Mesothelial cell of epicardium (in vitro differentiated cells): ENCODE measurements at places on chromosomes 6 and 20.

DNA sequence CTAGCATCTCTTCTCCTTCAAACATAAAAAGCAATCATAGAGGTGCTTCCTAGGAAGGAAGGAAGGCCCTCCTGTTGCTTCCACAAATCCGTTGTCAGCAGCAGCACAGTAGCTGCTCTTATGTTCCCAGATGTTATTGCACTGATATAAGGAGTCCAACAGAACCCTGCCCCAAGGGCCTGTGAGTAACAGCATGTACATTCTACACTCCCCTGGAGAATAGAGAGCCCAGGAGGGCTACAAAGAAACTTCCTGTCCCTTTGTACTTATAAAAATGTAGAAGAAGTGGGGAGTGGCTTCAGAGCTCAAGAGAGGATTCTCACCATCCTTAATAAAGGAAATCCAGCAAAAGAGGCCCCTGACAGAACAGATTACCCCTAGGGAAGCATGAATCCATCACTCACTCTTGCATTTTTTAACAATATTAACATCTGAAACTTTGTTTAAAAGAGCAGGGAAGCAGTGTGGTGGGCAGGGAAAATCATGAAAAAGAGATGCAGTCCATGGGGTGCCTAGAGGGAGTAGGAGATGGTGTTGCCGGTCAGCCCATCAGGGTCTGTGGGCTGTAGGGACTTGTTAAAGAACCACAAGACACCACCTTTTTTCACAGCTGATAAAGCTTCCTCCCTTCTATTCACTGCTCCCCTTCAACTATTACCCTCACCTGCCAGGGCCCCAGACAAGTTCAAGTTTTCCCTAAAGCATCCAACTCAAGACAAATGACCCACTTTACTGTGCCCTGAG lies 104.5 kb upstream of the ADGRF1 start:
- no peaks in the 10 kb centered on the region for H3K27me3 ChIP-seq
- H3K36me3 ChIP-seq = peaks cover 2% of the 10 kb centered on the region
- no peak overlapping the region for H3K4me3 ChIP-seq

- no peak overlapping the region for H3K27ac ChIP-seq
- H3K4me1 ChIP-seq = peaks cover 11% of the 10 kb centered on the region
- DNase-seq = no peak
These were observed 394.8 kb downstream of the SAMD5 start for GRCh38 chr6:147903321-147903720.

DNA sequence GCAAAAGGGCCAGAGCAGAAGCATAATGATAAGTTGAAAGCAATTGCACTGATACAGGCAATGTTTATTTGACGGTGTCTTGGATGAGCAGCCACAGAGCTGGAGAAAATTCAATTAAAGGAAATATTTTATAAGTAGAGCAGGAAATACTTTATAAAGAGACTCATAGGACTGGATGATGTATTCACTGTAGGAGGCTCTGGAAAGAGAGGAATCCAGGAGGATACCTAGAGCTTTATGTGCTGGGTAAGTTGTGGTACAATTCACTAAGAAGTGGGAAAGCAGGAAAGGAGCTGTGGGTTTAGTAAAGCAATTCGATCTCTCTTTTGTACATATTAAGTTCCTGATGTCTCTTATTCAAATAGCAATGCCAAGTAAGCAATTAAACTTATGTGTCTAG lies 86.3 kb downstream of the C6orf118 start:
- DNase-seq = no peak
- peaks cover 18% of the 10 kb centered on the region for H3K4me1 ChIP-seq
- no peak overlapping the region for H3K4me3 ChIP-seq
- peaks cover 1% of the 10 kb centered on the region for H3K27me3 ChIP-seq

GRCh38 chr6:7087066-7087465 lies 20.7 kb upstream of the RREB1 start:
- peaks cover 12% of the 10 kb centered on the region for H3K4me1 ChIP-seq
- peak overlapping the region; percentile 9 for H3K27ac ChIP-seq
- no peaks in the 10 kb centered on the region for H3K27me3 ChIP-seq
- no peaks in the 10 kb centered on the region for H3K36me3 ChIP-seq
- H3K4me3 ChIP-seq = peak overlapping the region; percentile 3
- no peak for DNase-seq

DNA sequence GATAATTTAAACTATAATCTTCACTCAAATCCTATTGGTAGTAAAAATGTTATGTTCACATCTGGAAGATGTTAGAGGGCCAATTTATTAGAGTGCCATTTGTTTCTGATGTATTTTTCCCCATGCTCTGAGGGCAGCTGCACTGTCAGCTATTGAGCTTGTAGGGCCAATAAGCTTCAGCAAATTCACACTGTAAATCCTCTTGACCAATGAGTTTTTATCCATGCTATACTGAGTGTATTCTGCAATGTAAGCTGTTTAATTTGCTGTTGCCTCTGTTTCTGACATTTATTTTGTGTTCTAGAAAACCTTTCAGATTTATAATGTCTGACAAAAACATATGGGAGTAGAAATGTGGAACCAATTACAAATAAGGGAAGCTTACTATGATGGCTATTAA lies 62.6 kb downstream of the OGFRL1 start:
- peaks cover 8% of the 10 kb centered on the region for H3K36me3 ChIP-seq
- no peak overlapping the region for H3K4me3 ChIP-seq
- DNase-seq = no peak
- peak overlapping the region; percentile 26 for H3K27ac ChIP-seq
- peaks cover 19% of the 10 kb centered on the region for H3K4me1 ChIP-seq
- peaks cover 11% of the 10 kb centered on the region for H3K27me3 ChIP-seq

DNA sequence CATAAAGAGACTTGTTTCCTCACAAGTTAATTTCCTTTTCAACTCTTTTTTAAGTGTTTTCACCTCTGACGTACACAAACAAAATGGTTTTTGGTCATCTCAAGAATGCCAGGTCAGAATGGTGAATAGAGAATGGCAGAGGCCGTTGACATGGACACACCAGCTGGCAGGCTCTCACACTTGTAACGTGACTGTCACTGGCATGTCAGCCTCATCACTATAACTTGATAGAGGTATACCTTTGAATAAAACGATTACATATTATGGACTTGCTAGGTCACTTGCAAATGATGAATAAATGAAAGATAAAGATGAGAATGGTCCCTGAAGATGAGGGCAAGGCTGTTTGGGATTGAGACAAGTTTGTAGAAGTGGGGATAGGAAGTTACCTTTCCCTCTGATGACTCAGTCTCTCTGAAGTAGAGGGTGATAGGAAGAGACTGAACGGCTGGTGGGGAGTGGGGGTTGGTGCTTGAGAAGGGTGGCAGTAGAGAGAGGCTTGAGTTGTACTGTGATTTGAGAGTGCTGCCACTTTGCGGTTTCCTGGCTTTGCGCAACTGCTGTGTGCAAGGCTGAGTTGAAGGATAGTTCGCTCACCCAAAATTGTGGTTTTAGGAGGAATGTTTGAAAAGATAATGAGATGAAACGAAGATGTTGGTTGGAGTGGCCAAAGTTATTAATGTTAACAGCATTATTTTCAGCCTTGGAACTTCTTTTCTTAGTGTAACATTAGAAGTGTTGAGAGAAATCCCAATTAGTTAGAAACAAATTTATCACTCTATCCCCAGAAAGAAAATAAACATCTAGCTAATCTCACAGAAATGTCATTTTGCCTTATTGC lies 30.3 kb downstream of the TBPL1 start:
- H3K4me3 ChIP-seq = no peak overlapping the region
- H3K27ac ChIP-seq = no peak overlapping the region
- peaks cover 12% of the 10 kb centered on the region for H3K4me1 ChIP-seq
- no peaks in the 10 kb centered on the region for H3K27me3 ChIP-seq

- no peaks in the 10 kb centered on the region for H3K36me3 ChIP-seq
- H3K27me3 ChIP-seq = no peaks in the 10 kb centered on the region
- no peak overlapping the region for H3K4me3 ChIP-seq
- peaks cover 2% of the 10 kb centered on the region for H3K4me1 ChIP-seq
These were observed 59.5 kb upstream of the NELFCD start for GRCh38 chr20:58921564-58921963.

- H3K27ac ChIP-seq = no peak overlapping the region
- no peak overlapping the region for H3K4me3 ChIP-seq
- DNase-seq = no peak
- H3K36me3 ChIP-seq = no peaks in the 10 kb centered on the region
These were observed 114.1 kb downstream of the CD83 start for GRCh38 chr6:14231501-14232280.

GRCh38 chr6:56525974-56526789 lies 116.5 kb downstream of the DST start:
- peak overlapping the region; percentile 37 for H3K4me3 ChIP-seq
- no peak for DNase-seq
- H3K36me3 ChIP-seq = peaks cover 21% of the 10 kb centered on the region
- H3K4me1 ChIP-seq = peaks cover 83% of the 10 kb centered on the region
- H3K27ac ChIP-seq = peak overlapping the region; percentile 96

DNA sequence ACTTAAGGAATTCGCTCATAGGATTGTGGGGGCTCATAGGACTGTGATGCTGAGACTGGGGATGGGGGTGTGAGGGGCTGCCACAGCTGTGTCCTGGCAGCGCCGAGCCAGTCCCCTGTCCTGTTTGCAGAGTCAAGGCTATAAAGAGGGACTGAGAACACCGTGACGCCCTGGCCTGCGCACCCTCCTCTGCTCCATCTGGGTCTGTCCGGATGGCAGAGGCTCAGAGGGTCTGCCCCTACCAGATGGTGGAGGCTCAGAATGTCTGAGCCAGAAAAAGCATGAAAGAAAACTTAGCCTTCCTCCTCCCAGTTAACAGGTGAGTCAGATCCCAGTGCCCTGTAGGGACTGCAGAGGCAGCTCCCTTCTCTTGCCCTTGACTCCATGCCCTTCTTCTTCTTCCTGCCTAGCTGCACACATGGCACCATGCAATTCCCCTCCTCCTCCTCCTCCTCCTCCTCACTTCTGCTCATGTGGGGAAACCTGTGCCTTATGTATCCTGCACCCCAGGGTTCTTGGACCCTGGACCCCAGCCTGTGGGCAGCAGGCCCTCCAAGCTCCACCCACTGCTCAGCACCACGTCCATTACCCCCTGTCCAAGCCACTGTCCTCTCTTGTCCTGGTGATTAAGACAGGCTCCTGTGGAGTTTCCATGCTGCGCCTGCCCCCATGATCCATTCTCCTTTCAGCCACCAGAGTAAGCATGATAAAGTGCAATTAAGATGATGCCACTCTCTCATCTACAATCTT lies 410.0 kb upstream of the SULF2 start:
- H3K27ac ChIP-seq = no peak overlapping the region
- peaks cover 39% of the 10 kb centered on the region for H3K4me1 ChIP-seq
- H3K36me3 ChIP-seq = no peaks in the 10 kb centered on the region
- H3K27me3 ChIP-seq = no peaks in the 10 kb centered on the region
- no peak for DNase-seq

GRCh38 chr6:100881707-100882040 lies 545 bp upstream of the ASCC3 start:
- DNase-seq = no peak
- H3K4me1 ChIP-seq = peaks cover 32% of the 10 kb centered on the region
- H3K36me3 ChIP-seq = no peaks in the 10 kb centered on the region
- H3K27me3 ChIP-seq = no peaks in the 10 kb centered on the region
- H3K27ac ChIP-seq = peak overlapping the region; percentile 99

GRCh38 chr20:44407402-44408184 lies 52.1 kb downstream of the HNF4A start:
- H3K27ac ChIP-seq = no peak overlapping the region
- no peak for DNase-seq
- no peaks in the 10 kb centered on the region for H3K4me1 ChIP-seq
- no peaks in the 10 kb centered on the region for H3K36me3 ChIP-seq
- no peak overlapping the region for H3K4me3 ChIP-seq

GRCh38 chr20:12358655-12359009 lies 440.9 kb downstream of the BTBD3 start:
- no peaks in the 10 kb centered on the region for H3K4me1 ChIP-seq
- H3K36me3 ChIP-seq = no peaks in the 10 kb centered on the region
- H3K27me3 ChIP-seq = no peaks in the 10 kb centered on the region
- H3K27ac ChIP-seq = no peak overlapping the region

DNA sequence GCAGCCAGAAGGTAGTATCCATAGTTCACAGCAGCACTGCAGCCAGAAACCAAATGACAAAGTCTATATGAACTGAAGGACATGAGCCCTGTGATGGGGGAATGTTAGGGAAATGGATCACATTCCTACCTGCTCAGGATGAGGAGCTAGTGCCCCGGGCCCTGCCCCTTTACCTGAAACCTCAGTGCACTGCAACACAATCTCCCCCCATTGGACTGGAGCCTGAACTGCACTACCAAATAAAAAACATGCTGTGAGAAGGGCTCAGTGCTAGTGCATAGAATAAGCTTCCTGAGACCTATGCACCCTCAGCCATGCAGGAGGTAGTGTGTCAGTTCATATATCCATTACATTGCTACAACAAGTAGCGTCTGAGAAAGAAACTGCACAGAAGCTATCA lies 477.8 kb downstream of the HACE1 start:
- no peak for DNase-seq
- H3K4me1 ChIP-seq = no peaks in the 10 kb centered on the region
- H3K36me3 ChIP-seq = no peaks in the 10 kb centered on the region
- no peaks in the 10 kb centered on the region for H3K27me3 ChIP-seq
- no peak overlapping the region for H3K27ac ChIP-seq

GRCh38 chr6:2203264-2203663 lies 42.1 kb downstream of the GMDS start:
- no peak overlapping the region for H3K27ac ChIP-seq
- no peaks in the 10 kb centered on the region for H3K4me1 ChIP-seq
- no peak overlapping the region for H3K4me3 ChIP-seq
- H3K27me3 ChIP-seq = peaks cover 3% of the 10 kb centered on the region

DNA sequence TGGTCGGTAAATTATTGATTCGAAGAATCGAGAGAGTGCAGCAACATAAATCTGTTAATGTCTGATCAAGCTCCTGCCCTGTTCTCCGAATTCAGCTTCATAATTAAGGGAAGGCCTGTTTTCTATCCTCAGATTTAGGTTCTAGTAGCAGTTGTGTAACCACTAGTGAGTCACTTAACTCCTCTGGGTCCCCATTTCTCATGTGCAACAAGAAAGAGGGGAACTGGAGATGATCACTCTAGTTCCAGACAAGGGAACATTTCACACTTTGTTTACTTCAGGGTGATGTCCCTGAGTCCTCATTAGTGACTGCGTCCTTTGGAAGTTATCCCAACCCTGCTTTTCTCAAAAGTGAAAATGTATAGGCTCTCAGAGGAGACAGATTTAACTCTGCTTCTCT lies 68.1 kb upstream of the RNF146 start:
- no peaks in the 10 kb centered on the region for H3K27me3 ChIP-seq
- H3K27ac ChIP-seq = no peak overlapping the region
- DNase-seq = no peak

DNA sequence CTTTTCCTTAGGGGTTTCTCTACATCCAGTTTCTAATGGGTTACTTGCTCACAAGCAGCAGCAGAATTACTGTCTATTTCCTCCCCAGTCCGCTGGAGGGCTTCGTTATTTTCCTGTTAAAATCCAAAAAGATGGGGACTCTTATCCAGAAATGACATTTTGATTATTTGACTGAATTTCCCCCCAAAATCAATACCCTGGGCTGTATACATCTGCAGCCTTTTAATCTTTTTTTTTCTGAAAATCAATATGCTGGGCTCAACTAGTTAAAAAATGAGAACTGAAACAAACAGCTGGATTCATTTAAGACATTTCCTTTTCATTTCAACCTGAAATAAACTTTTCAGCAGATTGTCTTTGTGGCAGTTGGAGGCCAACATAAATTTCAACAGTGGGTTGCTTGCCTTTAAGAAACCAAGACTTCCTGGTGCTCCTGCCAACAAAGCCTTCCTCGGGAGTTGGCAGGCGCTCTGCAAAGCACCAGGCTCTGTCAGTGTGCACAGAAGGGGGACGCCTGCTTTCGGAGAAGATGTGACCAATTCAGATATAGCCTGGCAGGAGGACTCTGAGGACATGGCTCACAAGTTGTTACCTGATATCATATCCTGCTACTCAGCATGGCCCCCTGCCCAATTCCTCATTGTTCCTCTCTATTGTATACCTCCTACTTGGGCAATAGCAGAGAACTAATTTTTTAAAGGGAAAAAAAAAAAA lies 204.7 kb upstream of the ARG1 start:
- peaks cover 2% of the 10 kb centered on the region for H3K36me3 ChIP-seq
- no peak overlapping the region for H3K4me3 ChIP-seq
- no peaks in the 10 kb centered on the region for H3K27me3 ChIP-seq
- H3K4me1 ChIP-seq = peaks cover 22% of the 10 kb centered on the region
- no peak for DNase-seq
